ENCODE measurements at places on chromosomes 13 and 19.
A peak's percentile ranks its signal among the peaks of the same experiment; 100 is the strongest.

GRCh38 chr13:20831254-20831653 is 57.5 kb upstream of the EEF1AKMT1 start:
- DNase-seq, result no peak

DNA sequence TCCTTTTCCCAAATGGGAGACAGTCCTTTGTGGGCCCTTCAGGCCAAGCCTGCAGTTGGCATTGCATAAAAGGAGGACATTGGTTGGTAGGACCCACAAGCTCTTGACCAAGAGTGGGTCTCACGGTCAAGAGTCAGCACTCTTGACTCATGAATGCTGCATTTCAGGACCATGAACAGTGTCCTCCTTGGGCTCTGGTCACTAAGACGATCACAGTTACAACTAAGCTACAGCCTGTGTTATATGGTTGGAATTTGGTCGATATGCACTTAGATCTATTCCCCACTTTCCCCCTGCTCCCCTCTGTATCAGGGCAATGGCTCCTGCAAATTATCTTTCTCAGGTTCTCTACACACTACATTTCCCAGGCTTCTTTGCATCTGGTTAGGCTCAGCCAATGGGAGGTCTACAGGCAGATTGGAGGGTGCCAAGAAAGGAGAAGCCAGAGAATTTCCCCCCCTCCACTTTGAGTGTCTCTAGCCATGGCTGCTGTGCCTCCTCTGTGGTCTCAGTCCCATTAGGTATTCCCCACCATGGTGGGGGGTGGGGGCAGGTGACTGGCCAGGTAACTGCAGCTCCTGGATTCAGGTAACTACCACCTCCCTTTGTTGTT is 3.1 kb upstream of the OLFM2 start:
- DNase-seq, result no peak

- DNase-seq, result no peak
Measured at GRCh38 chr13:100537486-100537885, 51.1 kb downstream of the GGACT start.

GRCh38 chr13:81207636-81208035 is 866.7 kb upstream of the SPRY2 start:
- no peak for DNase-seq

DNA sequence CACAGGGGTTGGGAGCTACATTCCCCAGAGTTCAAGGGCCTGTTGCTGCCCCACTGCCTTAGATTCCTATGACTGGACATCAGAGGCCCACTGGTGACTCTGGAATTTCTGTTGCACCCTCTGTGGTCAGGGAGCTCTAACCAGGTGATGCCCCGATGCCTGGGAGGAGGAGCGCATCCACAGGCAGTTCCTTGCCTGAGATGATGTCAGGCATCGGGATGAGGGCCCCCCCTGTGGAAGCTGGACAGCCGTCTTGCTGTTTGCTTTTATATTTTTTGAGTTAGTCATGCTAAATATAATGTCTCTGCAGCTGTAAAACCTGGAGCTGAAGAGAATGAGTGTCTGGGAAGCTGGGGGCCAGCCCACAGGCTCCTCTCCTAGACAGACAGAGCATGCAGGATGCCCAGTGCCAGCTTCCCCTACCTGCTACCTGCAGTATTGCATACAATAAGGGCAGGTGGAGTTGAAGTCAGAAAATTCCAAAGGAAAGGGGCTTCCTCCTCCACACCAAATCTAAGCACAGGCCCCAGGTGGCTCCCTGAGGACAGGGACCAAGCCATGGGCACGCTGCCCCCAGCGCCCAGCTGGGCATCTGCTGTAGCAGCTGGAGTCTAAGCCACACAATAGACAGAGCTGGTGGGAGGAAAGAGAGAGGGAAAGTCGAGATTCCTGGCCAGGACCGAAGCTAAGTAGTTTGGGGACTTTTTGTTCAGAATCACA is 16.2 kb downstream of the COL4A2 start:
- no peak for DNase-seq

GRCh38 chr19:2035590-2035991 is 15.5 kb downstream of the MKNK2 start:
- peak; percentile 46 for DNase-seq
